Fibroblast of mammary gland (primary cell): ENCODE measurements at places on chromosomes 5 and 9.

- no peak for DNase-seq
These were observed 244.6 kb downstream of the CACNA1B start for GRCh38 chr9:138122201-138122600.

- no peak for DNase-seq
These were observed 982.5 kb downstream of the TLE4 start for GRCh38 chr9:80554301-80554700.

GRCh38 chr5:104928906-104929520 lies 1366.4 kb upstream of the NUDT12 start:
- DNase-seq, result no peak

DNA sequence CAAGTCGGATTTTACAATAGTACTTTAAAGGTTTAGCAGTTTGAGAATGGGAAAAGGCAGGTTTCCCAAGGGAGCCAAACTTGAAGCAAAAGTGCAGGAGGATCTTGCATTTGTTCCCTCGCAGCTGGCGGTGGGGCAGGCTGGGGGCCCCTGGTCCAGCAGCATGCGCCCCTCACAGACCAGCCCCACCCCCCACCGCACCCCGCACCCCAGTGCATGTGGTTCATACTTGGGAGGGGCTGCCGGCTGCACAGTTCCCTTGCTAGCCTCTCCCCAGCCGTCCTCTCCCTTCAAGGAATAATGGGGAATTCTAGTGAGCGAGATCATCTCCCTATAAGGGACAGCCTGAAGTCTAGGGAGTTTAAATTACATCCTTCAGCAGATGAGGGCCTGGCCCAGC lies 273.1 kb upstream of the IRX2 start:
- DNase-seq, result no peak

GRCh38 chr9:95813923-95814322 lies 61.6 kb upstream of the ERCC6L2 start:
- DNase-seq, result no peak

DNA sequence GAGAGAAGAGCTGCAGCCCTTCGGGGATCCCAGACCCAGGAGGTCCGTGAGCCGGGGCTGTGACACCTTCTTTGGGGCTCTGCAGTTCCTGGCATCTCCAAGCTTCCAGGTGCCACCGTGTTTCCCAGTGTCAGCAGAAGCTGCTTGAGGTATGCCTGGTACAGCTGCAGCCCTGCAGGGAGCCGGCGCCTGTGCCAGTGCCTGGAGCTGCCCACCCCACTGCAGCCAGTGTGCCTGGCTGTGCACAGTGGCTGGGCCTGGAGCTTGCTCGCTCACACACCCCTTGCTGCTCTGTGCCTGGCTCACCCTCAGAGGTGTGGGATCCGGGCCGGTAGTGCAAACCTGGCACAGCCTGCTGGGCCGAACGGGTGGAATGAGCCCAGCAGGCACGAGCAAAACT lies 65.5 kb downstream of the NACC2 start:
- DNase-seq, result no peak

GRCh38 chr9:94498801-94499453 lies 56.0 kb upstream of the PCAT7 start:
- no peak for DNase-seq

- no peak for DNase-seq
These were observed 4.2 kb upstream of the PTGER4 start for GRCh38 chr5:40675396-40676133.

GRCh38 chr5:155147222-155147621 lies 133.7 kb downstream of the KIF4B start:
- DNase-seq, result peak; percentile 16
